ENCODE measurements at places on chromosomes 5 and 9.

DNA sequence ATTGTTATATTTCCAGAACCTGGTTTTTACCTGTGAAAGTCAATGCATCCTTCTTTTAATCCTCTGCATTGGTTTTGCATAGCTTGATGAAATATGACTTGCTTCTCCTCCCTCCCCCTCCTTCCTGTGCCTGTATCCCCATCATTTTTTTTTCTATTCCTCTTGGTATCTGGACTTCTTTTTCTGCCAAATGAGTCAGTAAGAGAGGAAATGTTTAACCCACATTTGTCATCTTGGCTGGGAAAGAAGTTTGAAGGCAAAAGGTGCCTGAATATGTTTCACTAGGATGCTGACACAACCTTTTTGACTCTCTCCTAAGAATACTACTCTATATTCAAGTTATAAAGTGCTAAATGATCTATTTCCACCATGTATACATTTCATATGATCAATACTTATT lies 35.5 kb upstream of the CDKN2B start:
- DNase-seq: no peak

DNA sequence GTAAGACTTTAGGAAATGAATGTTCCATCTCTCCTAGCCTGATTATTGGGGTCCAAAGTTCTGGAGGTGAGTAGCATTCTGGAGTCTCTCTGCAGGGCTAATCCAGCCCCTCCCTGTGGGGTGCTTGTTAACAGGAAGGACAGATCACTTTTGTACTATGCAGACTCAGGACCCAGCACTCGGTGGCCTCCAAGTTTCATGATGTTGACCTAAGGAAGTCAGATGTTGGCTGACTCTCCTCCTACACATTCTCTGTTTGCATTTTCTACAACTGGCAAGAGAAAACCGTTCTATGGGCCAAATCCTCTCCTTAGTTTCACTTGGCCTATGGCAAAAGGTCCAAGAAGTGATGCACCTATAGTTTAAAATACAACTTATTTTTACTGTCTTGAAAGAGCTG lies 5.5 kb upstream of the PDE8B start:
- DNase-seq: no peak

- no peak for DNase-seq
Observed at GRCh38 chr9:16524823-16525222, 345.6 kb downstream of the BNC2 start.

- no peak for DNase-seq
Observed at GRCh38 chr5:167451076-167451475, 840.4 kb upstream of the WWC1 start.

- no peak for DNase-seq
Observed at GRCh38 chr5:132233081-132233480, 5.4 kb upstream of the P4HA2 start.

GRCh38 chr5:80399526-80400239 lies 8.2 kb upstream of the ZFYVE16 start:
- DNase-seq: peak; percentile 64

GRCh38 chr5:95374061-95374460 lies 17.1 kb upstream of the FAM81B start:
- DNase-seq: no peak

DNA sequence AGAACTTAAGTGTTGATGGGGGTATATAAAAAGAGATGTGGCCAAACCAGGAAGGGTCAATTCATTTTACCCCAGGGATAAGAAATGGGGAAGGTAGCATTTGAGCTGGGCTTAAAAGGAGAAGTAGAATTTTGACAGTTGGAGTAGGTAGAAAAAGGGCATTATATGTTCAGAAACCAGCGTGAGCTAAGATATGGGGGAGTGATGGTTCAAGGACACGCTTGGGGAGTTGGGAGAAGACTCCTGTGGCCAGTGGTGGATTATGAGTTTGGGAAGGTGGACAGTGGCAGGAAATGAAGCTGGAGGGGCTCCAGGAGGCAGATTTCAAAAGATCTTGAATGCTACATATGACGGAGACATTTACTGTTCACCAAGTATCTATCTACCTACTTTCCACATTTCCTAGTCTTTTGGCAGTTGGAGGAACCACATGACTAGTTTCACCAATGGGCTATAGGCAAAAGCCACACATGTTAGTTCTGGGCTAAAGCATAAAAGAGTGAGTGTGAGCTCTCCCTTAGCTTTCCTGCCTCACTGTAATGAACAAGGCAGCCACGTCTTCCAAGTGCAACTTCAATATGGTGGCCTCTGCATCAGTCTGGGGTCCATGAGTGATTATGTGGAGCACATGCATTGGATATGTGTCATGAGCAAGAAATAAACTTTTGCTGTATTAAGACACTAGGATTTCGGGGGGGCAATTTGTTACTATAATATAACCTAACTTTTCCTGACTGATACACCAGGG lies 15.7 kb upstream of the GSN start:
- no peak for DNase-seq

DNA sequence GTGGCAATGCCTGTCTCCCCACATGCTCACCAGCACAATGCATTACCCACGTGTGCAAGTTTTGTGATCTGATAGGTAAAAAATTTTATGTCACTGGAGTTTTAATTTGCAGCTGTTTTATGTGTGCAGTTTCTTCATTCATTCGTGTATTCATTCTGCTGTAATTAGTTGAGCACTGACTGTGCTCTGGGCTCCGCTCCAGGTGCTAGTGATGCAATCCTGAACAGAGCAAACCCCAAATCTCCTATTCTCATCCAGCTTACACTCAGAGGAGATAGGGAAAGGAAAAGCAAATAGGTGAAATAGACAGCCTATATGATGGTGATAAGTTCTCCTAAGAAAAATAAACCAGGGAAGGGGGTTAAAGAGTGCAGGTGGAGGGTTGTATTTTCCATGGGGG lies 148.4 kb downstream of the TENT4A start:
- DNase-seq: no peak

- no peak for DNase-seq
Observed at GRCh38 chr9:14524873-14525515, 168.2 kb downstream of the ZDHHC21 start.

DNA sequence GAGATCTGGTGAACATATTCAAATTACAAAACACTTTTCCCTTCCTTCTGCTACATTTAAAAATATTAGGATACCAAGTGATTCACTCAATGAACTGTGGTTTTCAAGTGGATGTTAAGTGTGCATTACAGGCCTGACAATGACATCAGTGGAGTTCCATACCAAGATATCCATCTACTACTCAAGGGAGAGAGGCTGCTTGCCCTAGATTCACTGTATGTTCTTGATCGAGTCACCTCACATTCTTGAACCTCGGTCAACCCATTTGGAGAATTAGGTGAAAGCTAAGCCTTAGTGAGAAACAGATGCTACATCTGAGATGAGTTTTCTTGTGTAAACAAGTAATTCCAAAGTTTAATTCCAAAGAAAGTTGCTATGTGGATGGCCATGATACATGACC lies 142.2 kb downstream of the FGF10 start:
- DNase-seq: no peak

DNA sequence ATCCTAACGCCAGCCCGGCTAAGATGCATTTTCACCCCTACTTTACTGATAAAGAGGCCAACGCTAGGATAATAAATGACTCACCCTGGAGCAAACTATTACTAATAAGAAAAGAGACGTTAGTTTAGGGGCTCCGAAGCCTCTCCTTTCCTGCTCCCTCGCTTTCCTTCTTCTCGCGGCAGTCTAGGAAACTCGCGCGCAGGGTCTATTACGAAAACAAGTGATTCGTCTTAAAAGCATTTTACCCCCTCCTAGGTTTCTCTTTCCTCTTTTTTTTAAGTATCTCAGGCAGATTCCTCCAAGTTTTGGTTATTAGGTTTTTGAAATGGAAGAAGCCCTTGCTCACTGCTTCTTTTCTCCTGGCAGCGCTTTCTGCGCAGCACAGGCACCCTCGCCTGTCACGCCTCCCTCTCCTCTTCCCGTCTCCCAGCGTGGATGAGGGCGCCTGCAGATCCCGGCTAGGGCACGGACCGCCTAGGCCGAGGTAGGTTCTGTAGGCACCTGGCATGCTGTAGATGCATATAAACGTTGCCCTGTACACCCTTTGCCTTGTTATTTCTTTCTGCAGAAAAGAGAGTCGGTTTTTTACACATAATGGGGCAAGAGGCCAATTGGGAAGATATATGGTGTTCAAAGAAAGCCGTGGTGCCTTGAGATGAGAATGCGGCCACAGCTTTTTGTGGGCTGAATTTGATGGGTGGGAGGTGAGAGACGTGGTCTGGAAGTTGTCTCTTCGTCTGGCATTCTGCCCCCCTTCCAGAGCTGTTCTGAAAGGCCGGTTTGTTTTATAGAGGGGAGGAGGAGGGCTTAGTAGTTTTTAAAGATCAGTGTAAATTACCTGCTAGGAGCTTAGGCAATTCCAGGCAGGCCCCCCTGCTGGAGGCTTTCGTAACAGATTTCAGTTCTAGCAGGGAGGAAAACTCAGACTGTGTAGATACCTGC lies 983 bp downstream of the GCNT1 start:
- DNase-seq: no peak

GRCh38 chr9:106958955-106959657 lies 96.1 kb downstream of the ZNF462 start:
- DNase-seq: no peak

Data from CD4-positive, alpha-beta T cell treated with Interleukin-15 for 1 hour (primary cell).